ENCODE measurements at places on chromosomes 12 and 14.

GRCh38 chr12:76106631-76107030 lies 22.1 kb upstream of the NAP1L1 start:
- no peaks in the 10 kb centered on the region for H3K27me3 ChIP-seq
- H3K4me3 ChIP-seq, result no peak overlapping the region
- no peaks in the 10 kb centered on the region for H3K4me1 ChIP-seq
- H3K27ac ChIP-seq, result no peak overlapping the region
- DNase-seq, result no peak
- H3K36me3 ChIP-seq, result no peaks in the 10 kb centered on the region

DNA sequence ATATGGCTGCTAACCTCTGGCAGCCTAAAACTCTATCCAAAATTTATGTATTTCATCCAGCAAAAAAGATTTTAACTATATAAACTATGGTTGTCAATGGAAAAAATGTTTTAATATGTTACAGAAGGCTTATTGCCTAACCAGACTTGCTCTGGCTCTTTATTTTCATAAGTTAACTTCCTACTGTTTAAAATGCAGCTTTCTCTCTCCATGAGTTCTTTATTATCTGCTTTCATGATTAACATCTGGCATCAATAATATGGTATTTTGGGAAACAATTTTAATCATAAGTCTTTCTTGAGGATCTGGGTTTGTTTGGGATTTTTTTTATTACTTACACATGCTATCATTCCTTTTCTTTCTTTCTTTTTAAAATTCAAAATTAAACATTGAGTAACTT lies 20.5 kb downstream of the KERA start:
- H3K4me1 ChIP-seq, result no peaks in the 10 kb centered on the region
- DNase-seq, result no peak
- no peak overlapping the region for H3K4me3 ChIP-seq

- H3K4me1 ChIP-seq, result peaks cover 29% of the 10 kb centered on the region
- H3K36me3 ChIP-seq, result no peaks in the 10 kb centered on the region
- DNase-seq, result peak; percentile 84
- H3K4me3 ChIP-seq, result no peak overlapping the region
- no peak overlapping the region for H3K27ac ChIP-seq
Measured at GRCh38 chr14:21092273-21093011, 6.0 kb downstream of the ZNF219 start.

DNA sequence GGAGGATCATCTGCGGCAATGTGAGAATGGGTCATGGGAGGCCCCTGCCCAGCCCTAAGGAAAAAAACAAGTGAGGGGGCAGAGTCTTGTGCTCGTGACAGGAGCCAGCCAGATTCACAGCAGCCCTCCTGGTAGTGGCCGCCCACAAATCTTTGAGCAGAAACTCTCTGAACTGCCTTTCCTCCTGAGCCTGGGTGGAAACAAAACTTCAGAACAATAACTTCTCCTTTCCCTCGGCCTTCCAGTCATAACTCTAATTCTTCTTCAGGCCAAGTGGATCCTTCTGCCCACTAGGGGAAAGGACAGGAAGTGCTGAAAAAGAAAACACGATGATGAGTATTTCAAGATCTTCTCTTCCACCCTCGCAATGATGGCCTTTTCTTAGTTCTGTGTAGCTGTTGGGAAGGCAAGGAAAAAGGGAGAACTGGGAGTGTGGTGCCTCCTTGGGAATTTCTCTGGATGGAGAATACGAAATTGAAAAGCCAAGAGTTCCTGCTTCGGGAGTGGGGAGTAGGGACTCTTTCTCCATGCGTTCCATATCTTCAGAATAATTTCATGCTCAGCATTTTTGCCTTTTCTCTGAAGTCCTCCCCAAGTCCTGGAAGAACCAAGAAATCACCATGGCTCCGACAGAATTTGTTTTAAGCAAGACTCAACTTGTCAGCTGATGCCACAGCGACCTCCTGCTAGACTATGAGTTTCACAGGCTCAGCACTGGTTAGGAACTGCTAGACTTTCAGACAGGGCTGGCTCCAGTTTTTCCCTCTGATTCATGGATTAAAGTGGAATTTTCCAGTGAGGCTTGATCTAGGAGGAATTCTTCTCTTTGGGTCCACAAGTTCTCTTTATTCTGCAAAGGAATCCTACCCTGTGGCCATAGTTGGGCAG lies 188.9 kb downstream of the CAND1 start:
- no peak for DNase-seq
- no peaks in the 10 kb centered on the region for H3K4me1 ChIP-seq
- no peak overlapping the region for H3K4me3 ChIP-seq

GRCh38 chr12:51430196-51430895 lies 5.7 kb downstream of the SLC4A8 start:
- no peaks in the 10 kb centered on the region for H3K27me3 ChIP-seq
- no peak for DNase-seq
- no peak overlapping the region for H3K27ac ChIP-seq
- peaks cover under 1% of the 10 kb centered on the region for H3K4me1 ChIP-seq

DNA sequence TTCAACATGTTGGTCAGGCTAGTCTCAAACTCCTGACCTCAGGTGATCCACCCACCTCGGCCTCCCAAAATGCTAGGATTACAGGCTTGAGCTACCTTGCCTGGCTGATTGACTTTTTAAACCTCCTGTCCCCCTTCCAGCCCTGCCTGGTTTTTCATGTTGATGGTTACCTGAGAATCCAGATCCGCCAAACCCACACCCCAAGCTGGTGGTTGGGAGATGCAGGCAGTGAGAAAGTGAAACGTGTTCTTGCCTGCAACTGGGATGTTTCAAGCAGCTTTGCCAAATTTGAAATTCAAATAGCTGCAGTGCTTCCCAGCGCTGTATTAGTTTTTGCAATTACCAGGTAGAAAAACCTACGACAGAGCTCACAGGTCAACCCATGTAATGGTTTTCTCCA lies 238.3 kb upstream of the PWP1 start:
- no peak overlapping the region for H3K4me3 ChIP-seq
- no peaks in the 10 kb centered on the region for H3K27me3 ChIP-seq
- H3K36me3 ChIP-seq, result no peaks in the 10 kb centered on the region

DNA sequence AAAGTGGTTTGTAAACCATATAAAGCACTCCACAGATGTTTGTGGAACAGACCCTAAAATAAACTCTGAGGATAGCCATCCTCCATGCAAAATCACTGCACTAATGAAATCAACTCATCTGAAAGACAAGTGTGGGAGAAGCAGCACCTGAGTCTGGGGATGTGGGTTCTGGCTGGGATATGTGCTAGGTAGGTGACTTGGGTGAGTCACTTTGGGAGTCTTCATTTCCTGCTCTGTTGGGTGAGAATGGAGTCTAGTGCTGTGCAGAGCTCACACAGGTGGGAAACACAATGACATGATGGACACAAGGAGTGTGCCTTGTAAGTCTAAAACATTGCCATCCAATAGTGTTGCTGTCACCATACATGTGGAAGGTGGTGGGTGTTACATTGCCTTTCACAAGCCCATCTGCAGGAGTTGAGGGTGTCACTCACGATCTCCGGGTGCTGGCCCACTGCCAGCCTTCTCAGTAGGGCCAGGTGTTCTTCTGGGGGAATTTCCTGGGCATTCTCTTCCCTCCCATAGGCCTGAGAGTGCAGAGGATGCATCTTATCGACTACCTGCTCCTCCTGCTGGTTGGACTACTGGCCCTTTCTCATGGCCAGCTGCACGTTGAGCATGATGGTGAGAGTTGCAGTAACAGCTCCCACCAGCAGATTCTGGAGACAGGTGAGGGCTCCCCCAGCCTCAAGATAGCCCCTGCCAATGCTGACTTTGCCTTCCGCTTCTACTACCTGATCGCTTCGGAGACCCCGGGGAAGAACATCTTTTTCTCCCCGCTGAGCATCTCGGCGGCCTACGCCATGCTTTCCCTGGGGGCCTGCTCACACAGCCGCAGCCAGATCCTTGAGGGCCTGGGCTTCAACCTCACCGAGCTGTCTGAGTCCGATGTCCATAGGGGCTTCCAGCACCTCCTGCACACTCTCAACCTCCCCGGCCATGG lies 2.0 kb downstream of the SERPINA4 start:
- no peak overlapping the region for H3K27ac ChIP-seq

DNA sequence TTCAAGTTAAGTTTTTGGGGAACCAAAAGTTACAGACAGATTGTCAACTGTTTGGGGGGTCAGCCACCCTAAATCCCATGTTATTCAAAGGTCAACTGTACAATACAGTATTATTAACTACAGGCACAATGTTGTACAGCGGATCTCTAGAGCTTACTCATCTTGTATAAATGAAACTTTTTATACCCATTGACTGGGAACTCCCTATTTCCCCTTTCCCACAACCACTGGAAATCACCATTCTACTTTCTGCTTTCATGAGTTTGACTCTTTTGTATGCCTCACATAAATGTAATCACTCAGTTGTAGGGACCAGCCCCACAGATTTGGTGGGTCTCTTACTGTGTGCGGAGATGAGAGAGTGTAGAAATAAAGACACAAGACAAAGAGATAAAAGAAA lies 57.8 kb downstream of the SLCO1B3 start:
- H3K27me3 ChIP-seq, result no peaks in the 10 kb centered on the region
- no peak overlapping the region for H3K27ac ChIP-seq
- no peaks in the 10 kb centered on the region for H3K4me1 ChIP-seq
- no peak overlapping the region for H3K4me3 ChIP-seq
- H3K36me3 ChIP-seq, result no peaks in the 10 kb centered on the region
- no peak for DNase-seq

GRCh38 chr12:72888693-72889092 lies 616.5 kb downstream of the TRHDE start:
- H3K27me3 ChIP-seq, result no peaks in the 10 kb centered on the region
- no peak for DNase-seq
- no peaks in the 10 kb centered on the region for H3K36me3 ChIP-seq
- no peak overlapping the region for H3K27ac ChIP-seq
- no peaks in the 10 kb centered on the region for H3K4me1 ChIP-seq

DNA sequence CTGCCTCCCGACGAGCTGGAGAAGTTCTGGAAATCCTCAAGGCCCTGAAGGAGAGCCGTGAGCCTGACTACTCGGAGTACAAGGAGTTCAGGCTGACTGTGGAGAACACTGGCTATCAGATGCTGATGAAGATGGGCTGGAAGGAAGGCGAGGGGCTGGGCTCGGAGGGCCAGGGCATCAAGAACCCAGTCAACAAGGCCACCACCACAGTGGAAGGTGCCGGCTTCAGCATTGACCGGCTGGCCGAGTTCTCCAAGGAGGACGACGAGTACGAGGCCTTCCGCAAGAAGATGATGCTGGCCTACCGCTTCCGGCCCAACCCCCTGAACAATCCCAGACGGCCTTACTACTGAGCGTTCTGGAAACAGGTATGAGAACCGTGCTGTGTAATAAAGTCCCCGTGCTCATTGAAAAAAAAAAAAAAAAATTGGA lies 366.1 kb upstream of the ATXN7L3B start:
- H3K36me3 ChIP-seq, result no peaks in the 10 kb centered on the region
- H3K27ac ChIP-seq, result no peak overlapping the region
- no peaks in the 10 kb centered on the region for H3K4me1 ChIP-seq
- no peaks in the 10 kb centered on the region for H3K27me3 ChIP-seq

GRCh38 chr14:101797856-101798255 lies 36.3 kb downstream of the PPP2R5C start:
- H3K4me3 ChIP-seq, result no peak overlapping the region
- H3K27ac ChIP-seq, result no peak overlapping the region
- H3K4me1 ChIP-seq, result peaks cover 6% of the 10 kb centered on the region
- H3K27me3 ChIP-seq, result no peaks in the 10 kb centered on the region

DNA sequence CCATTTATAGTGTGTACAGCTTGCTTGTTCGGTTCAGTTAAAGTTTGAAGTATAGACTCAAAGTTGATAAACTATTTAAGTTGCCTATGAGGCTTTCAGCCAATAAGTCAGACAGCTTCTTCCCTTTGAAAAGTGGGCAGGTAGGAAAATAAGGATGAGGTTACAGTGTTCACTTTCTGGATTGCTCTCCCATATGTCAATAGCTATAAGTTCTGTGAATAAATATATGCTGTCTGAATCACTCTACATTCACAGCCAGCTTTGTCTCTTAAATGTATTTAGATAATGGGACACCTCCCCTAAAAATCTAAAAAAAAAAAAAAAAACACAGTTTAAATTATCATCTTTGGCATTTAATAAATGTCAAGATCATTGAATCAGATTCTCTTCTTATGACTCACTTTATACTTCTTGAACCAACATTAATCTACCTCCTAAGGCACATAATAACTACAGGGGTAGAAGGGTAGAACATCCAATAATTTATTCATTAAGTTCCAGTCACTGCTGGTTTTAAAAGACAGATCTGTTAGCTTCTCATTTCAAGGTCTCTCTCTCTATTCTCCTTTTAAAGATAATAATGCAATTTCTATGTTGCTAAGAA lies 126.4 kb upstream of the PCED1B start:
- no peaks in the 10 kb centered on the region for H3K36me3 ChIP-seq
- DNase-seq, result no peak
- no peak overlapping the region for H3K4me3 ChIP-seq
- H3K27ac ChIP-seq, result no peak overlapping the region
- no peaks in the 10 kb centered on the region for H3K4me1 ChIP-seq

- DNase-seq, result no peak
- H3K27ac ChIP-seq, result no peak overlapping the region
- no peak overlapping the region for H3K4me3 ChIP-seq
- no peaks in the 10 kb centered on the region for H3K36me3 ChIP-seq
Measured at GRCh38 chr12:98403385-98403784, 112.0 kb upstream of the TMPO start.

DNA sequence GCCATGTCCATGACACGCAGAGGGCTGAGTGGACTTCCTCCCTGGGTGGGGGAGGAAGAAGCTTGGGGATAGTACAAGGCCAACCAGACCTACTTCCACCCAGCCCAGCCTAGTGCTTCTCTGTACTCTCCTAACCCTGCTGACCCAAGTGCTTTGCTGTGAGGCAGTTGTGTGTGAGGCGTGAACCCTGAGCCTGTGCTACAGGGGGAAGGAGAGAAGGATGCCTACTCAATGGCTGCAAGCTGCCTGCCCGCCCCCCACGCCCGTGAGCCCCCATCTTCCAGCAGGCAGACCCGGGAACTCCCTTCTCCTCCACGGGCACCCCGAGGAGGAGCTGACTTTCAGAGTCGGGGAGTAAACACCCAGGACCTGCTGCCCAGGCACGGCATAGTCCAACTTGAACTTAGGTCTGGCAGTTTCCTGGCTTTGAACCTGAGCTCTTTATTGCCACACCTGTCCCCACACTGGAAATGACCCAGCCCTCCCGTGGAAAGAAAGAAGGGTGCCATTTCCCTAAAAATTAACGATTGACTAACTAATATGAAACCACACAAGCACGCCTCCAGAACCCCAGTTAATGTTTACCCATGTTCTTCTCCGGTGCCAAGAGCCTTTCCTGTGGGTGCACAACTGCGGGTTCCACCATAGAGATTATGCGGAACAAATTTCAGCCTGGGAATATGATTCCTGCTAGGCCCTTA lies 10.8 kb downstream of the ALDH2 start:
- no peaks in the 10 kb centered on the region for H3K36me3 ChIP-seq
- H3K4me3 ChIP-seq, result no peak overlapping the region
- DNase-seq, result peak; percentile 43
- peaks cover 10% of the 10 kb centered on the region for H3K4me1 ChIP-seq

- peaks cover 3% of the 10 kb centered on the region for H3K36me3 ChIP-seq
- peak overlapping the region; percentile 76 for H3K4me3 ChIP-seq
- peaks cover 64% of the 10 kb centered on the region for H3K4me1 ChIP-seq
- no peak for DNase-seq
- H3K27ac ChIP-seq, result peak overlapping the region; percentile 79
- no peaks in the 10 kb centered on the region for H3K27me3 ChIP-seq
Measured at GRCh38 chr14:103628221-103628683, 759 bp upstream of the KLC1 start.

Data from CD4-positive, alpha-beta T cell (primary cell).